ENCODE measurements at places on chromosomes 2 and 18.

GRCh38 chr2:241859017-241859435 is 332 bp upstream of the PDCD1 start:
- no peak for DNase-seq

DNA sequence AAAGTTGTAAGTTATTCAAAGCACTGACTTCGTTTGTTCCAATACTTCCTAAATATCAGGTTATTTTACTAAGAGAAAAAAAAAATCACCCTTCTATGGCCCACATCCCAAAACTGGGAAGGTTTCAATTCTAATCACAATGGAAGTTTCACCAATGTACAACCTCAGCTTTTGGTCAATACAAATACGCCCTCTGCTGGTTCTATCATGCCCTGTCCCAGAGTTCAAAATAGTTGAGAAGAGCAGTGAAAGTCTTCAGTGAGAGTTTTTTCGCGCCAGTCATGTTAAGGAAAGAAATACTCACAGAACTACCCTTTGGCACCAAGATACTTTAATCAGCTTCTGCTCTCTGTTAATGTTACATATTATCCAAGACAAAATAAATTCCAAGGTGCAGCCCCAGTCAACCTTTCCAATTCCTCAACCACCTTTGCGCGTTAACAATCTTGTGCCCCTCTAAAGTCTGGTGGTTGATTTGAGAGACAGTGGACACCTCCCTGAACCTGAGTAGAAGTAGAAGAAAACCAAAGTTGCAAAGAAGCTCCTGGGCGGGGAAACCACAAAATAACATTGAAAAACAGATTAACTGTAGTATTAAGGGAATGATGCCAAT is 59.9 kb downstream of the SUMO1 start:
- DNase-seq: peak; percentile 47

GRCh38 chr2:241125626-241126025 is 23.5 kb upstream of the MTERF4 start:
- no peak for DNase-seq

- no peak for DNase-seq
Observed at GRCh38 chr18:40356168-40356567, 1598.9 kb upstream of the PIK3C3 start.

- DNase-seq: peak; percentile 6
Observed at GRCh38 chr2:16727256-16727655, 61.6 kb upstream of the CYRIA start.

DNA sequence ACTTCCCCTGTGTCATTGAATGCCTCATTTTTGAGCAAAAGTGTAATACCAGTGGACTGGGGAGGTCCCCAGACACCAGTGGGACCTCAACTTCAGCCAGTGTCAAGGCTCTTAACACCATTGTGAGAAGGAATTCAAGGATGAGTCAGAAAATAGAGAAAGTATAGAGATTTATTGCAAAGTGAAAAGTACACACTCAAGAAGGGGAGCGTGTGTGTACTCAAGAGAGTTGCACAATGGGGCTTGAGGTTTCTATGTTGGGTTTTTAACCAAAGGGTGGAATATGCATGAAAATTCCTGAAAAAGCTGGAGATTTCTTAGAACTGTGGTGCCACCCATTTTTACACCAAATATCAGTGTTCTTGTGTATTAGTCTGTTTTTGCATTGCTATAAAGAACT is 81.9 kb downstream of the ADCYAP1 start:
- DNase-seq: no peak

DNA sequence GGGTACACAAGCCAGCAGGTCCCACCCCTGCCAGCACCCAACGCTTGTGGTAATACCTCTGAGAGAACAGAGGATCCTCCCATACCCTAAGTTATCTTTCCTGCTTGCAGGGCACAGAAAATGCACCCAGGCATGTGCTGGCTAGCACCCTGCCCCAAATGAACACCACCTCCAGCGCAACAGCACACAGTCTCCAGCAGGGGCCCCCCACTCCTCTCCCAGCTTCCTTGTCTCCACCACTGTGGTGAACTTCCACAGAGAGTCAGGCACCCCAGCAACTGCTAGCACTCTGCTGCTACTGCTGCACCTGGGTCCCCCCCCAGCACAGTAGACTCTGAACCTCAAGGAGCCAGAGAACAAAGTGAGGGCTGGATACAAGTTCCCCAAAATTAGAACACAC is 216.8 kb upstream of the CNTNAP5 start:
- no peak for DNase-seq

- DNase-seq: peak; percentile 64
Observed at GRCh38 chr18:59861009-59861408, 38.8 kb upstream of the PMAIP1 start.

DNA sequence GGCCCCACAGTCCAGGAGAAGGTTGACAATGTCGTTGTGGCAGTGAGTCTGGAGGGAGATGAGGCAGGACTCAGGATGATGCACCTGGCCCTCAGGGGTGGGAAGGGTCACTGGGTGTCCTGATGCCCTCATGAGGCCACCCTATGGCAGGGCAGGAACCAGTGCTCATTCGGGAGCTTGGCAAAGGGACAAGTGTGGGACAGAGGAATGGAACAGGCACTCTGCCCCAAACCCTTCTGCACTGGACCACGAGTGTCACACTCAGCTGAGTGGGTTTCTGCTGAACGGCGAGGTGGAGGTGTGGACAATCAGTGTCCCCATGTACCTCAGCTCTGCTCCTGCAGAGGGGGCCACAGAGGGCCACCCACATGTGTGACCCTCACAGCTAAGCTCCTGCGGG is 32.0 kb downstream of the ANKMY1 start:
- no peak for DNase-seq

DNA sequence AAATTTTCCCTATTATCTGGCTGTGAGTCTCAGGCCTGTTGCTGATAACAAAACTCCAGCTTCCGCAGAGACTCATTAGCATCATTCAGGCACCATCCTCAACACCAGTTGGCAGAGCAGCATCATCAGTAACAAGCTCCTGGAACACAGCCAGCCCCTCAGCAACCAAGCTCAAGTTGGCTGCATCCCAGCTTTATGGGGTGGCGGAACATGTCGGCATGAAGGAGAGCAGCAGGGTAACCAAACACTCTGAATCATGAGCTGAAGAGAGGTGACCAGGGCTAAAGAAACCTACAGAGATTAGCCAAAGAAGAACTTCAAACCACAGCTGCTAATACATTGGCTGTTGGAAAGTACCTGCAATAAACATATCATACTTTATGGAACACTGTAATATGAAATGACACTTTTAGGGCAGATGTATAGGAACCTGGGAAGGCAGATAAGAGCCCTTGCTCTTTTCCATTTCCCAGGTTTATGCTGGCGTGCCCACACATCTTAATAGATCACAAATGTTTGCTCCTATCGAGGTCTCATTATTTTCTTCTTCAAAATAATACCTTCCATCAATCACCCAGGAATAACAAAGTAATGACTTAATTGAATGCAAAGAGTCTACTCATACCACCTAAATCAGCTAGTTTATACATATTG is 63.8 kb downstream of the PDE11A start:
- peak; percentile 76 for DNase-seq

DNA sequence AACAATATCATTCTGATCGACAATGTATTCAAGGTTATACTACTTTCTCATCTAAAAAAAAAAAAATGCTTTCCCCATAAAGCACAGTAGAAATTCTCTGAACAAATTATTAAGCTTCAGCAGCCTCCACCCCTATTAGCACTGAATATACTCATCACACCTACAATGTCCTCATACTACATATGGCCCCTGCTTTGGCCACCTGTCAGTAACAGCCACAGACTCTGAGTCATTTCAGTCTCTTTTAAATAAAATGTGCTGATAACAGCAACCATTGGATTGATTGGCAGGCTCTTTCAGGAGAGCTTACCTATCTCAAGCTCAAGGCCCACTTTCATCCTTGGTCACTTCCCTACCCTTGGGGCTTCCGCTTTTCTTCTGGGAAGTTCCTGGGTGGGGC is 236.7 kb downstream of the TMX3 start:
- DNase-seq: no peak

GRCh38 chr2:121809607-121810006 is 54.2 kb downstream of the TSN start:
- DNase-seq: no peak

- DNase-seq: no peak
Observed at GRCh38 chr18:34799291-34799690, 89.2 kb downstream of the DTNA start.

GRCh38 chr2:26971911-26972786 is 1.7 kb downstream of the MAPRE3 start:
- DNase-seq: no peak

- no peak for DNase-seq
Observed at GRCh38 chr2:97774425-97774824, 61.0 kb downstream of the ZAP70 start.

GRCh38 chr2:10477443-10478297 is 29.5 kb upstream of the ODC1 start:
- no peak for DNase-seq

GRCh38 chr2:233346376-233346775 is 7.9 kb upstream of the DGKD start:
- DNase-seq: no peak

DNA sequence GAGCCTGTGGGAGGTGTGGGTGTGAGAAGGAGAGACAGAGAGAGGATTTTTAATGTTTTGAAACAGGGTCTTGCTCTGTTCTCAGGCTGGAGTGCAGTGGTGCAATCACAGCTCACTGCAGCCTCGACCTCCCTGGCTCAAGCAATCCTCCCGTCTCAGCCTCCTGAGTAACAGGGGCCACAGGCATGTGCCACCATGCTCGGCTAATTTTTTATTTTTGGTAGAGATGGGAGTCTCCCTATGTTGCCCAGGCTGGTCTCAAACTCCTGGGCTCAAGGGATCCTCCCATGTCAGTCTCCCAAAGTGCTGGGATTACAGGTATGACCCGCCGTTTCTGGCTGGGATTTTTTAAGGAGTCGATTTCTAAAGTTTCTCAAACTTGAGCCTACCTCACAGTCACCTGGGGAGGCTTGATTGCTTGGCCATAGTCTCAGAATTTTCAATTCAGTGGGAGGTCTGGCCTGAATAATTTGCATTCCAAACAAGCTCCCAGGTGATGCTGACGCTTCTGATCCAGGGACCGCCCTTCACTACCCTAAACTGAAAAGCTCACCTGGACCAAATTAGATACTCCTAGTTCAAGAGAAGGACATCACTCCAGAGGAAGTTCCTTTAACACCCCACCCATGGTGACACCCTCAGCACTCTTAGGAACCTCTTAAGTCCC is 70.8 kb upstream of the SLC1A4 start:
- DNase-seq: no peak

DNA sequence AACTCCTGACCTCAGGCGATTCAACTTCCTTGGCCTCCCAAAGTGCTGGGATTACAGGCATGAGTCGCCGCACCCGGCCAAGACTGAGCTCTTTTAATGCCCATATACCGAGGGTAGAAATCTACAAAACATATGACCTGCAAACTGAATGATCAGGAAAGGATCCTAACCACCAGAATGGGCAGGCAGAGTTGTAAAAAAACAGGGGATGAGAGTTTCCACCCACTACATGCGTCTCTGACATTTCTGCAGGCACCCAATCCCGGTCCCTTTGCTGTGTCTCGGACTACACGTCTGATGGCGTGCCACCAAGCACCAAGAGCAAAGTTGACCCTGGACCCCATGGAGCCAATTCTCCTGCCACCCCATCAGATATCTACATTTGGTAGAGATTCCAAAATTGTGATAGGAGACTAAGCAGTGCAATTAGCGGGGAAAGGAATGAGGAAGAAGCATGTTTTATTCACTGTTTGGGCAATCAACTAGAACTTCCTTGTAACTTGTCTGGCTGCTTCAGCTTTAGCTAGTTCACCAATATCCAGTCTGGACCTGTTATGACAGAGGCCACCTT is 74.1 kb downstream of the ATP8B1 start:
- DNase-seq: no peak

GRCh38 chr2:197915548-197916265 is 111.3 kb downstream of the PLCL1 start:
- DNase-seq: peak; percentile 84

GRCh38 chr2:51633073-51633472 is 601.1 kb upstream of the NRXN1 start:
- DNase-seq: no peak

DNA sequence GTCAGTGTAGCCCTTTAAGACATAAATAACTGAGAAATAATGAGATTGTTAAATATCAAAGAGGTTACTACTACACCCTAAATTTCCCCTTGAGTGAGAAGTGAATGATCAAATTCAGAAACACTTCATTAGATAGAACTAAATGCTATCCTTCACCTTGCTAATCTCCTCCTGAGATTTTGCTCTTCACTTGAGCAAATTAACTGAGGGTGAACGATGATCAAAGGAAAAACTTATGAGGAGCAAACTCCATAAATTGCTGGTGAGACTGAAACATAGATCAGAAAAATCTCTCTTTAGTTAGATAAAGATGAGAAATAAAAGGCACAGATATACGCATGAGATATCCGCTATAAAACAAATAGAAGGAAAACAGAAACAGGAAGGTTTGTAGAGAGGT is 63.1 kb upstream of the TANC1 start:
- DNase-seq: no peak

- no peak for DNase-seq
Observed at GRCh38 chr2:105521176-105521575, 122.3 kb upstream of the FHL2 start.

- DNase-seq: no peak
Observed at GRCh38 chr2:149725234-149725633, 137.7 kb upstream of the MMADHC start.

DNA sequence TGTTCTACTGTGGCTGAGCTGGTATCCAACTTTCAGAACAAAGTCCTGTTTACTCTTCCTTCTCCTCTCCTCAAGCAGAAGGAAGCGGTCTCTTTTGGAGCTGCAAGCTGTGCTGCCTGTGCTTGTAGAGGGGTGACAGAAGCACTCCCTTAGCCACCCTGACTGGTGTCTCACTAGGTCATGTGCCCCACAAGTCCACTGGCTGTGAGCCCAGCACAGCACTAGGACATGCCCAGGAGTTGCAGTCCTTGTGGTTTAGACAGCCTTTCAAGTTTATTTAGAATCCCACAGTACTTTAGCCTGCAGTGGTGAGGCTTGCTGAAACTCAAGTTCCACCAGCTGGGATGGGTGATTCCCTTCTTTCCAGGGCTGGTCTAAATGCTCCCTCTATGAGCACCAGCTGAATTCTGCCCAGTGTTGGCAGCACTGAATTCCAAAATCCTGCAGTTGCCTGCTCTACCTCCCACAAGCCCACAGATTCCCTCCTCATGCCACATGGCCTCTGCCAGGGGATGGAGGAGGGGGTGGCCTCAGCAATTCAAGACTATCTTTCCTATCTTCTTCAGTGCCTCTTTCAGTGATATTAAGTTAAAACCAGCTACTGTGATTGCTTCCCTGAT is 61.2 kb downstream of the CCDC85A start:
- DNase-seq: peak; percentile 60

DNA sequence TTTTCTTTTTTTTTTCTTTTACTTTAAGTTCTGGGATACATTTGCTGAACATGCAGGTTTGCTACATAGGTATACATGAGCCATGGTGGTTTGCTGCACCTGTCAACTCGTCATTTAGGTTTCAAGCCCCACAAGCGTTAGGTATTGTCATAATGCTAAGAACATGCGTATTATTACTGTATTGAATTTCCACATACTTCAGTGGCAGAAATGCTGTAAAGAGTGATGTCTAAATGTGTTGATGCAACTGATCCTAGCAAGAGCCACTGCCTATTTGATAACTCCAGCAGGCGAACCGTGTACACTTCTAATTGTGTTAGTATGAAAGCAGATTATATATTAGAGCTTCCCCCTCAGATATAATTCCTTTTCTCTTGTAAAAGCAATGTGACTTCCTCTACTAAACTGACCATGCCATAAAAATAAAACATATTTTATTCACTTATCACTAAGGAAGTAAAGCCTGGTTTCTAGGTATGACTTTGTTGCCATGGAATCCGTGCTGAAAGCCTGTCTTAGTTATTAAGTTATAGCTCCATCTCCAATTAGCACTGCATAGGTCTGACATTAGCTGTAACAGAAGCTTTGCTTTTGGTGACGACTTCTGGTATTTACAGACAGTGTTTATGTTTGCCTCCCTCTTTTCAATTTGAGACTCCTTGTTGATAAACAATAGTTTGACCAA is 280.0 kb downstream of the GALR1 start:
- no peak for DNase-seq

All from astrocyte (in vitro differentiated cells and primary cell).